Epithelial cell of prostate (primary cell): ENCODE measurements at places on chromosomes 7 and 10.
A peak's percentile ranks its signal among the peaks of the same experiment; 100 is the strongest.

DNA sequence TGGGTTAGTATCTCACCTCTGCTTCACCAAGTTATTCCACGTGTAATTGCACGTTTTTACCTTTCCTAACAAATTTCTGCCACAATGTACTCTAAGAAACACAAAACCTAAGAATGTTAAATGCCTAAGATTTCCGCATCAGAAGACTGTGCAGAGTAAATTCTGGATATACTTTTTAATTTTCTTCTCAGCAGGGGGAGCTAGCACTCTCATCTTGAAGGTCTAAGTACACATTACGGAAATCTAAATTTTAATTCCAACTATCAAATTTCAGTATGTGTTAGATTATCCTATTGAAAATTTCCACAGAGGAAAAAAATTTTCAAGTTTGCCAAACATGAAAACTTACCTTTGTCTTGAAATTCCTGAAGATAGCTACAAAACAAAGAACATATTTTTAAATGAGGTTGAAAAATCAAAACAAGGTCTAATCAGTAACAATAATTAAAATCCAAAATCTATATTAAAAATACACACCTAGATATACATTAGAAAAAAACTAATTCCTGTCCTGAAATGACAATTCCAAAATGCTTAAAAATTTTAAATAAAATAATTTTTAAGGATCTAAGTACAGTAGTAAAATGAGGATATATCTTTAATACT is 10.5 kb downstream of the SKAP2 start:
- no peak for DNase-seq

- DNase-seq, result no peak
Measured at GRCh38 chr10:124886195-124886594, 55.7 kb upstream of the ZRANB1 start.

DNA sequence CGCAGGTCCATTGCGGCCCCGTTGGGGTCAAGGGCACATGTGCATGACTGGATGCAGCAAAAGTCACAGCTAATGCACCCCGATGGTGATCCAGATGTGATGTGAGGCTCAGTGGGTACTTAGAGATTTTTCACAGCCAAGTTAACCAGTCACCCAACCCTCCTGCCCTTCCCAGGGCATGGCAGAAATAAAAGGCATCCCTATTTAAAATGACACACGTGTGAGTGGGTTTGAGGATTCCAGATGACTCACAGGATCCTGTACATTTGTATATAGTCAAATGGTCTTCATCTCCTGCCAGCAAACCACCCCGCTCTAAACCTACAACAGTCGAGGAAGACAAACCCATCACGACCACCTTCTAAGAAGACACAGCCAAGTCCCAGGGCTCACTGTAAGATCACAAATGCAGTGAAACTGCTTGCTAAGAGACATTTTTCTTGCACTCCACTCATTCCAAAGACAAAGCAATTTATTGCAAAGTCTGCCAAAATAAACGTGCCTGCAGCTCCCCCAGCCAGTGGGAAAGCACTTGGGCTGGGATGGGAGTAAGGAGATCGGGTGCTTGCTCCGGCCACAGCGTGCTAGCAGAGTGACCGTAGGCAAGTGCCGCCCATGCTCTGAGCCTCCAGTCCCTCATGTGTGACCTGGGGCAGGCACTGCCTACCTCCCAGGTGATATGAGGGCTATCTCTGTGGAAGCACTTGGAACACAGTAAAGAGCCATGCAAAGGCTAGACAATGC is 86.6 kb upstream of the MACROH2A2 start:
- no peak for DNase-seq

- DNase-seq, result no peak
Measured at GRCh38 chr7:23275912-23276311, 23.2 kb upstream of the MALSU1 start.

GRCh38 chr10:49625411-49625810 is 11.6 kb downstream of the CHAT start:
- no peak for DNase-seq

GRCh38 chr10:42952931-42953683 is 123.8 kb upstream of the RET start:
- no peak for DNase-seq

DNA sequence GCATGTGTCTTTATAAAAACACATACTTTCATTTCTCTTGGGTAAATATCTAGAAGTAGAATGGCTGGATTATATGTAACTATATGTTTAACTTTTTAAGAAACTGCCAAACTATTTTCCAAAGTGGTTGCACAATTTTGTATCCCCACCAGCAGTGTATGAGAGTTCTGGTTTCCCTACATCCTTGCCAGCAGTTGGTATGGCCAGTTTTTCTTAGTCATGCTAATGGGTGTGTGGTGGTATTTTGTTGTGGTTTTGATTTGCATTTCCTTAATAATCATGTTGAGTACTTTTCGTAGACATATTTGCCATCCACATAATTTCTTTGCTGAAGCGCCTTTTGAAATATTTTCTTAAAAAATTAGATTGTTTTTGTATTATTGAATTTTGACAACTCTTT is 60.3 kb downstream of the NEUROG3 start:
- DNase-seq, result peak; percentile 33

DNA sequence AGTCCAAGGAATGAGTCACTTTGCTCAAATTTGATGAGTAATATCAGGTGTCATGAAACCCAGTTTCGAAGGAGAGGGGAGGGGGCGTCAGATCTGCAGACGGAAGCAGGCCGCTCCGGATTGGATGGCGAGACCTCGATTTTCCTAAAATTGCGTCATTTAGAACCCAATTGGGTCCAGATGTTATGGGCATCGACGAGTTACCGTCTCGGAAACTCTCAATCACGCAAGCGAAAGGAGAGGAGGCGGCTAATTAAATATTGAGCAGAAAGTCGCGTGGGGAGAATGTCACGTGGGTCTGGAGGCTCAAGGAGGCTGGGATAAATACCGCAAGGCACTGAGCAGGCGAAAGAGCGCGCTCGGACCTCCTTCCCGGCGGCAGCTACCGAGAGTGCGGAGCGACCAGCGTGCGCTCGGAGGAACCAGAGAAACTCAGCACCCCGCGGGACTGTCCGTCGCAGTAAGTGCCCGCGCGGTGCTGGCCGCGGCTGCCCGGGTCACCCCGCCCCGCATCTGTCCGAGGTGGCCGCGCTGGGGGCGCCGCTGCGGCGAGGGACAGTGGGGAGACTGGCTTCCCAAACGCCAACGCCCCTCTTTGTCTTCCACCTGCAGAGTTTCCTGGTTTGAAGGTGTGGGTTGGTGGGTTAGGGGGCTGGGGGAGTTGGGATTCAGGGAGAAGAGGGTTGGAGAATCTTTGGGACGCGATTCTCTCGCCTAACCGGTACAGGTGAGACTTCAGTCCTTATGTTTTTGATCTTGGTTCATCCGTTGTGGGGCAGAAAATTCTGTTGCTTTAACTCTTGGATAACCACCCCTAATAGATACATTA is at the start of gene TAC1:
TSS of gene TAC1 (plus strand) at position 351 of the 829 bp plus-strand sequence. CDS start 527 bp downstream, outside the sequence.
- DNase-seq, result no peak

- no peak for DNase-seq
Measured at GRCh38 chr10:16314259-16314658, 122.6 kb upstream of the PTER start.

- DNase-seq, result peak; percentile 75
Measured at GRCh38 chr10:103870516-103870915, 15.1 kb upstream of the SH3PXD2A start.

- no peak for DNase-seq
Measured at GRCh38 chr10:5526691-5527331, 2.0 kb downstream of the CALML3 start.

- no peak for DNase-seq
Measured at GRCh38 chr7:129168231-129169021, 20.0 kb upstream of the SMO start.

DNA sequence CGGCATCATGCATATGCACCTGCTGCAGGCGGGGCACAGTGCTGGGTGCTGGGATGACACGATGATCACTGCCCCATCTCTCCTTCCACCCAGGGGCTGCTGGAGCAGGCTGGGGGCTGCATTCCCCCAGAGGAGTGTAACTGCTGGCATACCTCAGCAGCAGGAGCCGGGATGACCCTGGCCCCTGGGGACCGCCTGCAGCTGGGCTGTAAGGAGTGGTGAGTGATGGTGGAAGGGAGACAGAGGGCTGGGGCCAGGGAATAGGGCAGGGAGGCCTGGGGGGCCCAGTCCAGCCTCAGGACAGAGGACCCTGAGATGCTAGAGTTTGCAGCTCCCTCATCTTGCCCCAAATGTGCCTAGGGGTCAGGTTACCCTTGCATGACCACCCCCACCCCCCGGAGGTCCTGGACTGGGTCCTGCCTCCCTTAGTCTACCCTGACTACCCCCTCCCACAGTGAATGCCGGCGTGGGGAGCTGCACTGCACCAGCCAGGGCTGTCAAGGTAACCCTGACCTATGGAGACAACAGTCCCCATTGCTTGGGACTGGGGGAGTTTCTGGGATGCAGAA is 14.5 kb upstream of the ZNF862 start:
- DNase-seq, result no peak

DNA sequence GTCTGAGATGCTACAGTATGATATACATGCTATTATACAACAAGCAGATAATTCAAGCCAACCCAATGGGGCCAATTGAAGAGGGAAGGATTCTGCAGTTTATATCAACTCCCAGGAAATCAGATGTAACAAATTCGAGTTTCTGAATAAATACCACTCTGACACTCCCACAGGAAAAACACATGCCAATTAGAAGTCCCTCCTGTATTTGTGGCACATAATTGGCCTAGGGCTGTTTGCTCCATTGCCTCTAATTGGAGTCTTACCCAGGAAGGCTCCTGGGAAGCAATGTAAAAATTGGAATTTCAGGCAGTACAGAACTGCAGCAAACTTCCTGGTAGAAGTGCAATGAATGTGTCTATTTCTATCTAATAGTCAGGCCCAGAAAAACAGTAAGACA is 4.7 kb downstream of the PPA1 start:
- DNase-seq, result no peak

GRCh38 chr10:133267293-133267692 is 9.4 kb downstream of the ADAM8 start:
- no peak for DNase-seq

GRCh38 chr7:81902536-81902935 is 132.7 kb upstream of the HGF start:
- DNase-seq, result no peak

GRCh38 chr7:88396948-88397322 is 90.2 kb upstream of the STEAP4 start:
- no peak for DNase-seq

- no peak for DNase-seq
Measured at GRCh38 chr7:70097645-70098044, 499.4 kb downstream of the AUTS2 start.

DNA sequence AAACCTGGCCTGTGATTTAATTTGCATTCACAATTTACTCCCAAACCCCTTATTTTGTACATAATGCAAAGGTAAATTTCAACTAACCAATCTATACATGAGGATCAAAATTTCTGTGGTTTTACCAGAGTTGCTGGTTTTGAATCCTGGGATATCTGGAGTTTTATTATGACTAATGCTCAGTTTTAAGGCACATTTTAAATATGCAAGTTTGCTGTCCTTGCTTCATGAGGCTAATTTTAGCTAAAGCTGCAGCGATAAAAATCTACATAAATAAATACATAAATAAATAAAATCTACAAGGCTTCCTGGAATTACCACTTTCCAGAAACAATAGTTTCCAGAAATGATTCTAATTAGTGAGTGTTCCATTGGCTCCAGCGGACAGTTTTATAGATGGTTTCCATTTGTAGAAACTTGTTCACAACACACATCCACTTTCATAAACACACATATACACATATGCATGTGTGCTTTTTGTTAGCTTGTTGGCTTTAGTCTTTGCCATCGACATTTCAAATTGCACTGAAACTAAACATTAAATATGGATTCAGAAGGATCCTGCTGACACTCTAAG is 339.5 kb upstream of the NRP1 start:
- no peak for DNase-seq

DNA sequence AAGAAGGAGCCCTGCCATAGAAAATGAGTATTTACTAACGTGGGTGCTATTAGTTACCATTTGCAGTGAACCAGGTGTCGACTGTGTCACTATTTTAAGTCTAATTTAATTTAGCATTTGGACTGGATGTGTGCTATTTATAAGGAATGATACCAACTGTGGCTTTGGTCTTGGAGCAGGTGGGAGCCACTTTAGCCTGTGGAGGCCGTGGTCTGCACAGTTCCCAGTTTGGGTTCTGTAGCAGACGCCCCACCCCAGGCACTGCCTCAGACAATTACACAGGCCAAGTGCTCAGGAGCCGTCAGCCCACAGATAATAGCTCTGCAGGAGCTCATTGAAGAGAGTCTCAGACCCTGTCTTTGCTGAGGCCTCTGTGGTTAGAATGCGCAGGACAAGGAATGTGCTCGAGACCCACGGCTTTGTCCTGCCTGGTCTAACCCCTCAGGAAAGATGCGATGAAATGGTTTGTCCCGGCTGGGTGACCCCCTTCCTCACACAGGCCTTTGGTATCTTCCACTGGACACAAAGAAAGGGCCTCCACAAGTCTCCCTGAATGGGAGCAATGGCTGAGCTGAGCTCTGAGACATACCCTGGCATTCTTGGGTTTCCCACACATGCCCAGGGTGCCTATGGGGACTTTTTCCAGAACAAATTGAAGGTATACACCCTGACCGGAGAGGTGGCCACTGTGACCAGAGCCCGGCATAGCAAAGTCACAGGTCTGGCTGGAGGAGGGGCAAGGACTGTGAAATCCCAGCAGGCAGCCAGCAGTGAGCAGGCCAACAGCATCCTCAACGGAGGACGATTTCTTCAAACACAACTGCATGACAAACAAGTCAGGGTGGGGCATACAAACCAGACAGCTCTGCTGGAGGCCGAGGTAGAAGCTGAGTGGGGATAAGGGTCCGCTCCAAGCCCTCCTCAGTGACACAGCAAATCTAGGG is 251.2 kb downstream of the ARHGAP12 start:
- no peak for DNase-seq

DNA sequence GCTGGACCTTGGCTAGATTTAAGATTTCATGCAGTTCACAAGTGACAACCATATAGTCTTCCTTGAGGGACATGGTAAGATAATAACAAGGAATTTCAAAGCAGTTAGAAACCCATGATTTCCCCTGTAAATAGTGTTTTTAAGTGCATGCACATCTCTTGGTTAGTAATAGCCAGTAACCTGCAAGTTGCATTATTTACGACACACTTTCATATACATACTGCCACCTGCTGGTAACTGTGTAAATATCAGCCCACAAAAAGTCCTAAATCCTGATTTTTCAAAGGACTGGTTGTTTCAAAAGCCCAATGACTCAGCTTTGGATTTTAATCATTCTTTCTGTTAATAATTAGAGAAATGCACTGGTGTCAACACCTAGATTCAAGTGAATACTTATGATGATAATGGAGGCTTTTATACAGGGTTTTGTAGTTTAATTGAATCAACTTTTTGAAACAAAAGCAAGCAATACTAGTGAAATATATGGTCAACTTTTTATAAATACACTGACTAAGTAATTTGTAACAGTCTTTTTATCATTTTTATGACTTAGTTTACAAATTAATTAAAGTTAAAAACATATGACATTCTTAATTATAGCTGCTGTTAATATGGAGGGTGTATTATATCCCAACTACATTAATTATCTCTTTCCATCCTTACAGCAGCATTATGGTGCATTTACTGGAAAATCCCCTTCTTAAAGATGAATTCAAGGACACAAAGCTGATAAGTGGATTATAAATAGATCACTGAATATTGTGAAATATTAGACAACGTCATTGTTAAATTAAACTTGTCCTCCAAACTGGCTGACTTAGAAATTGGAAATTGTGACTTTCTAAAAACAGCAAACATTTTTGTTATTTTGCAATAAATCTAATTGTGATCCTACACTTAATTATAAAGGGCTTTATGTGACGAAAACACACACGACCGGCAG is 367.7 kb upstream of the SEMA3D start:
- DNase-seq, result peak; percentile 40
